Mucosa of descending colon (tissue), 3 donors: ENCODE measurements at places on chromosomes 16 and 17. TPM values are rescaled to one million over a fixed set of nuclear protein-coding genes. Genes with fewer than 3 reads are reported as not detected.

GRCh38 chr17:8803531-8804420 lies 4.6 kb upstream of the MFSD6L start:
- DNase-seq: no peak

GAS7 gene
- total RNA-seq: 54.4 TPM

DNA sequence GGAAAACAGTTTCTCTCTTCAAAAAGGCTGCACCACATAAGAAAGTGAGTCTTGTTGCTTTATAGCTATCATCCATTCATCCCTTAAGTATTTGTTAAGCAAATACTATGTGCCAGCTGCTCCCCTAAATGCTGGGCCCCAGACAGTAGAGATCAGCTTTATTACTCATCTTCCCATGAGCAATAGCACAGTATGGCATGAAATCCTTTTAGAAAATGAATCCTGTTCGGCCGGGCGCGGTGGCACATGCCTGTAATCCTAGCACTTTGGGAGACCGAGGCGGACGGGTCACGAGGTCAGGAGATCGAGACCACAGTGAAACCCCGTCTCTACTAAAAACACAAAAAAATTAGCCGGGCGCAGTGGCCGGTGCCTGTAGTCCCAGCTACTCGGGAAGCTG lies 99.5 kb downstream of the MYO1D start:
- DNase-seq: peak; percentile 46

GRCh38 chr17:57518587-57519581 lies 226.2 kb downstream of the CCDC182 start:
- no peak for DNase-seq

DNA sequence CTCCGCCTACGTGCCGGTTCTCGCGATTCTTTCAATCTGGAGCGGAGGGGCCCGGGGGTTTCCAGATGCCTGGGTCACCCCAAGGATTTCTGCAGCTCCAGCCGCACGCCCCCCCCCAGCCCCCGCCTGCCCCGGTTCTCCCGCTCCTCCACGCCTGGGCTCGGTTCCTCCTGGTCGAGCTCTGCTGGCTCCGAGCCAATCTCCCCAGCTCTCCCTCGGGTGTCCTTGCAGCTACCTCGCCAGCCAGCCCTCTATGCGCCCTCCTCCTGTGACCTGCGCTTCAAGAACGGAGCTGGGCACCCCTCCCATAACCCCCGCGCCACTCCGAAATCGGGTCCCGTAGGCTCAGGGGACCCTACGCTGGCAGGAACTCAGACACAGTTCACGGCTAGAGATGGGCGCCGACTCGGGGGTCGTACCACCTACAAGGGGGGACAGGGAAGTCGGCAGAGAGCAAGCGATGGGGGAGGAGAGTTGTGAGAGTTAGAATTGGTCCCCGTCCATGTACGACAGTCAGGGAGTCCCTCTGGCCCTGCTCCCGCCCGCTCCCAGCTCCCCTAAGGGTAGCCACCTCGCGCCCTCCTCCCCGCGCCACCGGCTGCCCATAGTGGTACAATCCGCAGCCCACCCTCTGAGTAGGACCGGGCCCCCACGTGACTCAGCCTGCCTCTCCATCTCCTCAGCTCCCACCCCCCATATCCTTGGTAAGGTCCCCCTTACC lies 961 bp downstream of the FGF11 start:
- peak; percentile 65 for DNase-seq

DNA sequence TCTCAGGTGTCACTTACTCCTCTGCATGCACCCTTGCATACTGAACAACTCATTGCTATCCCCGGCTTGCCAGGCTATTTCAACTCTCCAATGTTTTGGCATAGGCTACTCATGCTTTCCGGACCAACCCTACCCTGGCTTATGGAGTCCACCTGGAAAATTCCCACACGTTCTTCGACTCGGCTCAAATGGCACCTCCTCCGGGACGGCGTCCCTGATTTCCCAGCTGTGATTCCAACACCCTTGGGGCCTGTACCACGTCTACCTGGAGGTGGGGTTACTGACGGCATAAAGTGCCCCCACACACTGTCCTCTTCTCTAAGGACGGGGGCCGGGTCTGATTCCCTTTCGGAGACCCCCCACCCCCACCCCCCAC lies 498 bp downstream of the SMYD4 start:
- DNase-seq: peak; percentile 58

MYH13 gene
- not detected for total RNA-seq
